Motor neuron (in vitro differentiated cells): ENCODE measurements at places on chromosomes 1 and 21. TPM values are rescaled to one million over a fixed set of nuclear protein-coding genes. Genes with fewer than 3 reads are reported as not detected.

TRIM58 gene
- total RNA-seq: 0.50 and 0.89 TPM in 2 replicates

SIM2 gene
- total RNA-seq: 9.5 and 10.4 TPM in 2 replicates

PGM1 gene
- total RNA-seq: 50.1 and 53.7 TPM in 2 replicates

GPA33 gene
- 0.13 and 0.16 TPM in 2 replicates for total RNA-seq

PCP4 gene
- total RNA-seq: 36.4 and 41.6 TPM in 2 replicates

TEX38 gene
- 0.72 and 3.5 TPM in 2 replicates for total RNA-seq

EDN2 gene
- total RNA-seq: 0.41 and 0.59 TPM in 2 replicates

ASTN1 gene
- total RNA-seq: 89.1 and 109 TPM in 2 replicates

TGFB2 gene
- 3.4 and 4.5 TPM in 2 replicates for total RNA-seq

UTS2 gene
- 0.56 TPM in 1 of 2 replicates, not detected in the other for total RNA-seq

KRTAP10-7 gene
- total RNA-seq: 0.13 TPM in 1 of 2 replicates, not detected in the other

SLAMF1 gene
- 0.27 and 0.38 TPM in 2 replicates for total RNA-seq

C1orf167 gene
- 0.05 TPM in 1 of 2 replicates, not detected in the other for total RNA-seq

SPRR2A gene
- not detected in 2 replicates for total RNA-seq

NDUFS2 gene
- total RNA-seq: 151 TPM in 2 replicates

RPRD2 gene
- total RNA-seq: 35.2 and 37.4 TPM in 2 replicates

WNT2B gene
- total RNA-seq: 3.8 and 4.0 TPM in 2 replicates

RPTN gene
- 0.05 and 0.21 TPM in 2 replicates for total RNA-seq

PDC gene
- total RNA-seq: 0.77 and 0.90 TPM in 2 replicates

PTBP2 gene
- 73.2 and 81.0 TPM in 2 replicates for total RNA-seq

FCRLA gene
- total RNA-seq: 0.16 and 0.41 TPM in 2 replicates

ABCA4 gene
- total RNA-seq: 8.0 and 10.1 TPM in 2 replicates

CYP4Z1 gene
- 0.50 TPM in 1 of 2 replicates, not detected in the other for total RNA-seq

CBS gene
- total RNA-seq: 40.0 and 45.0 TPM in 2 replicates

NDUFS5 gene
- total RNA-seq: 617 and 662 TPM in 2 replicates

PGBD5 gene
- 28.8 and 29.2 TPM in 2 replicates for total RNA-seq

LAD1 gene
- total RNA-seq: 0.50 TPM in 1 of 2 replicates, not detected in the other

ADAM30 gene
- 0.08 and 0.14 TPM in 2 replicates for total RNA-seq

TTC24 gene
- 1.9 TPM in 2 replicates for total RNA-seq

PROK1 gene
- not detected in 2 replicates for total RNA-seq

ZNF683 gene
- total RNA-seq: 0.27 and 0.47 TPM in 2 replicates
